Heart left ventricle (tissue), 16 donors: ENCODE measurements at places on chromosomes 11 and 22. TPM values are rescaled to one million over a fixed set of nuclear protein-coding genes. Genes with fewer than 3 reads are reported as not detected.

The OR51I1 gene
- not detected for polyA plus RNA-seq

The RBM14 gene
- polyA plus RNA-seq = 34.3 TPM

The BTG4 gene
- polyA plus RNA-seq = not detected

The DEPDC7 gene
- 0.17 TPM for polyA plus RNA-seq

The BUD13 gene
- 4.3 TPM for polyA plus RNA-seq

The TMEM191C gene
- polyA plus RNA-seq = 0.76 TPM

The SLC5A12 gene
- not detected for polyA plus RNA-seq

The INPP5J gene
- 9.7 TPM for polyA plus RNA-seq

The ABCC8 gene
- 7.5 TPM for polyA plus RNA-seq

The SCGB1A1 gene
- not detected for polyA plus RNA-seq

DNA sequence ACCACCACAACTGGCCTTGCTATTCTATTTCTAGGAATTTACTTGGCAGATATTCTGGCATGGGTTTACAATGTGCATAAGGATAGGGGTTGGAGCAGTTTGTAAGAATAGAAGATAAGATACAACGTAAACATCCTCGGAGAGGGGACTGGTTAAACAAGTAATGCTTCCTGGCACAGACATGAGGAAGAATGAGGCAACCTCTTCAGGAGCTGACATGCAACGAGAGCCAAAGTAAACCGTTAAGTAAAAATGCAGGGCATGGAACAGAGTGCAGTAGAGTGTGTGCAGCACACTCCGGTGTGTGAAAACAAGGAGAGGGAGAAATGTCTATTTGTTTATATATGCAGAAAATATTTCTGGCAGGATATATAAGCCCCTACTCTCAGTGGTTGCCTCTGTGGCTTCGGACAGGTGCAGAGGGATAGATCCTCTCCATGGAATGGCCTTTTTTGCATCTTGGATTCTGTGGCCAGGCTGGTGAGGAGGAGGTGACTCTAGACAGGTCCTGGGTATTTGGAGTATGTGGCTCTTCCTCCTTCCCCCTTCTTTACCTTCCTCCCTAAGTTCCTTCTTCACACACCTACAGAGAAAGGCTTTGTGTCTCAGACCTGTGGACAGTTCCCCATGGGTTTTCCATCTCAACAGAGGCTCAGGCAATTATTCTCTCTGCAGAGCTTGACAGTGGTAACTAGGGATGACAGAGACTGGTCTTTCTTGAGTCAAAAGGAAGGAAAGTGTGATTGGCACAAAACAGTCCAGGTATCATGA is 2.5 kb downstream of the RAB36 start:
- DNase-seq = no peak

DNA sequence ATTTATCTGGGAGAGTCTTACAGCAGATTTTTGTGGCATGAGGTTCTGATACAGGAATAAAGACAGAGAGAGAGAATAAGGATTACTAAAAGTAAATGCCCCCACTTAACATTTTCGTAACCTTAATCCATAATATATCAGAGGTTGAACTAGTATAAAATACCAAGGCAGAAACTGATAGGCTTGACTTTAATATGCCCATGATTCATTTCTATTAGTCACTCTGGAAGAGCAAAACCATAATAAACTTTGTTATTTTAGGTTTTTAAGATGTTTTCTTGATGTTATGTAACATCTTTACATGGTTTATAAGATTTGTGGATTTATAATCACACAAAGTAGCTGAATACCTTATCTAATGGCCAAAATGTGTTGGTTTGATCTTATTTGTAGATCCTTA is 19.1 kb downstream of the GUCY1A2 start:
- DNase-seq = no peak

GRCh38 chr22:45483918-45484499 is 18.7 kb upstream of the FBLN1 start:
- no peak for DNase-seq

- DNase-seq = no peak
These were observed 1.5 kb upstream of the PHRF1 start for GRCh38 chr11:574632-575312.

- no peak for DNase-seq
These were observed 8.2 kb upstream of the MICAL3 start for GRCh38 chr22:18032455-18033101.

GRCh38 chr11:43922744-43923405 is 19.6 kb upstream of the C11orf96 start:
- DNase-seq = no peak

DNA sequence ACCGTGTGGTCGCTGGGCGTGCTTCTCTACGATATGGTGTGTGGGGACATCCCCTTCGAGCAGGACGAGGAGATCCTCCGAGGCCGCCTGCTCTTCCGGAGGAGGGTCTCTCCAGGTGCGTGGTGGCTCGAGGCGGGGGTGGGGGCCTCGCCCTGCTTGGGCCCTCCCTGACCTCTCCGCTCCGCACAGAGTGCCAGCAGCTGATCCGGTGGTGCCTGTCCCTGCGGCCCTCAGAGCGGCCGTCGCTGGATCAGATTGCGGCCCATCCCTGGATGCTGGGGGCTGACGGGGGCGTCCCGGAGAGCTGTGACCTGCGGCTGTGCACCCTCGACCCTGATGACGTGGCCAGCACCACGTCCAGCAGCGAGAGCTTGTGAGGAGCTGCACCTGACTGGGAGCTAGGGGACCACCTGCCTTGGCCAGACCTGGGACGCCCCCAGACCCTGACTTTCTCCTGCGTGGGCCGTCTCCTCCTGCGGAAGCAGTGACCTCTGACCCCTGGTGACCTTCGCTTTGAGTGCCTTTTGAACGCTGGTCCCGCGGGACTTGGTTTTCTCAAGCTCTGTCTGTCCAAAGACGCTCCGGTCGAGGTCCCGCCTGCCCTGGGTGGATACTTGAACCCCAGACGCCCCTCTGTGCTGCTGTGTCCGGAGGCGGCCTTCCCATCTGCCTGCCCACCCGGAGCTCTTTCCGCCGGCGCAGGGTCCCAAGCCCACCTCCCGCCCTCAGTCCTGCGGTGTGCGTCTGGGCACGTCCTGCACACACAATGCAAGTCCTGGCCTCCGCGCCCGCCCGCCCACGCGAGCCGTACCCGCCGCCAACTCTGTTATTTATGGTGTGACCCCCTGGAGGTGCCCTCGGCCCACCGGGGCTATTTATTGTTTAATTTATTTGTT is 2.4 kb downstream of the PIM3 start:
- peak; percentile 48 for DNase-seq

DNA sequence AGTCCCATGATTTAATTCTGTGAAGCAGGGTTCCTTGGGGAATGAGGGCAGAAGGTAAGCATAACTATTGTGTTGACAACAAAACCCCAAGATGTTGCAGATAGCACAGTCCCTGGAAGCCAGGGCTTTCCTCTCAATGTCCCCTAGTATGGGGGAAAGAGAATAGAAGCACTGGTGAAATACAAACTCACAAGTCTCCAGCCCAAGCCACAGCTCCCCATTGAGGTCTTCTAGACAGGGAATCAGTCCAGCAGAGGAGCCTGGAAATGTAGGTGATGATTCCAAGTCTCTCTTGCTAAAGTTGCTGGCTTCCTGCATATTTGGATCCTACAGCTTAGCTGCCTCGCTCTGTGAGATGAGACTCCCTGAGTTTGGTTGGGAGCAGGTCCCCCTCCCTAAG is 31.7 kb upstream of the DRD2 start:
- DNase-seq = no peak

DNA sequence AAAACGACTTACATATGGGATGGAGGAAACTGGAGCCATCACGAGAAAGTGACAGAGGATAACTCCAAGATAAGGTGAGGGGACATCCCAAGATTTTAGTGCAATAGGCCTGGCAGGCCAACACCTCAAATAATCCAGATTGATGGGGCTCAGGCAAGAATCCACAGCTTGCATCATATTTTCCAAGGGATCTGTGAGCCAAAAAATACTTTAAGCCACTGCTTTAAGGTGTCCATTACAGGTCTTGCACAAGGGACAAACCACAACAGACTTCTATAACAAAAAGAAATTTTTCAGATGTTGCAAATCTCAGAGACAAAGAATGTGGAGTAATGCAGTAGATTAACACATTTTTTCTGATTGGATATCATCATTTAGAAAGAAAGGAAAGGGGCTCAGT is 45.6 kb downstream of the DENND5A start:
- DNase-seq = no peak

DNA sequence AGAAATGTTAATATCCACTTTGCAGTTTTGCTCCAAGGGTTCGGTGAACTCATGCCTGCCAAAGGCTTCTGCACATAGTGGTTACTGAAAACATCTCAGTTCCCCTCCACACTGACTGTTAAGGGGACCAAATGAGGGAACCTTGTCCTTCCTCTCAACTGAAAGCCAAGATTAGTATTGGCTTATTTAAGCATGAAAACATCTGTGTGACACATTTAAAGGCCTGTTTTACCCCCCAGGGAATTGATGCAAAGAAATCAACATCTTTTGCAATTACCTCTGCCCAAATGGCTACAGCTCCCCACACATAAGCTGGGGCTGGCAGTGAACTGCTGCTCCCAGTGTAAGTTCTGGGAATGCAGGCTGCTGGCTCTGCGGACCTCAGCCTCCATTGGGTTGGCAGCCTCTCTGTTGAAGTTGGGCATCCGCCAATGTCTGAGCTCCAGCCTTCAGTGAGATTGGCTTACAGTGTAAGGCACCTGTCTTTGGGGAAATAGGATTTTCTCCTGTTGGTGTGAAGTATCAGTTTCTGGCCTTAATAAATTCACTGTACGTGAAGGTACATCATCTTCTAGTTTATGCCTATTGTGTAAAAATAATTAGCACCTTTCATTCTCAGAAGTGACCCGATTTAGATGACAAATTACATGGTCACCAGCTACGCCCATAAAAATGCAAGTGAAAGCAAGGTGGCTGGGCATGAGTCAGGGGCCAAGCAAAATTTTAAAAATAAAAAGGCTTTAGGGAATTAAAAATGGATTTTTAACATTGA is 213.4 kb upstream of the SYN3 start:
- DNase-seq = peak; percentile 57

- no peak for DNase-seq
These were observed 491.9 kb downstream of the MN1 start for GRCh38 chr22:27309697-27310096.

DNA sequence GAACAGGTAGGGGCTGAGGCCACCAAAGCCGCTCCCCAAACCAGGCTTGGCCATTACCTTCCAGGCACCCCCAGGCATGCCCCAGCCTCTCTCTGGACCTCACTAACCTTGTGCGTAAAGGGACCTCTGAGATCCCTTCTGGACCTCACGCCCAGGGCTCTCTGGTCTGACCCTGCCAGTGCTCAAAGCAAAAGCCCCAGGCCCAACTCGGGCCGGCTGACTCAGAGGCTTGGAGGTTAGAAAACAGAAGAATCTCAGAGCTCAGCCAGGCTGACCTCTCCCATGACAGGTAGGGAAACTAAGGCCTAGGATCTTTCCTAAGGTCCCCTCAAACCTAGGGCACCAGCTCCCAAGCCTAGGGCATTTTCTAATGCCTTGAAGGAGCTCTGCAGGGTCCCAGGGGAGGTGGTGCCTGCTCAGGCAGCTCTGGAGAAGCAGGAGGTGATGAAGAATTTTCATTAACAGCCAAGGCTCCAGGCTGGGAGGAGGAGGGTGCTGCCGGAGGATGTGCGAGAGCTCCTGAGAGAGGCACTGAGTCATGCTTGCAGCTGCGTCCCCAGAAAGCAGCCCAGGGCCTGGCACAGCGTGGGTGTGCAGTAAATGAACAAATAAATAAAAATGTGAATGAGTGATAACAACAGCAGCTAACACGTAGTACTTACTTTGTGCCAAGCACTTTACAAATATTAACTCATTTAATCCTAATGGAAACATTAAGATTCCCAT is 25.6 kb downstream of the ARRB1 start:
- DNase-seq = peak; percentile 82

- DNase-seq = no peak
These were observed 1.9 kb downstream of the OR52A5 start for GRCh38 chr11:5136261-5136660.

GRCh38 chr11:1397862-1398527 is 8.3 kb downstream of the BRSK2 start:
- peak; percentile 18 for DNase-seq

- DNase-seq = no peak
These were observed 103.5 kb downstream of the MICAL2 start for GRCh38 chr11:12213883-12214282.

DNA sequence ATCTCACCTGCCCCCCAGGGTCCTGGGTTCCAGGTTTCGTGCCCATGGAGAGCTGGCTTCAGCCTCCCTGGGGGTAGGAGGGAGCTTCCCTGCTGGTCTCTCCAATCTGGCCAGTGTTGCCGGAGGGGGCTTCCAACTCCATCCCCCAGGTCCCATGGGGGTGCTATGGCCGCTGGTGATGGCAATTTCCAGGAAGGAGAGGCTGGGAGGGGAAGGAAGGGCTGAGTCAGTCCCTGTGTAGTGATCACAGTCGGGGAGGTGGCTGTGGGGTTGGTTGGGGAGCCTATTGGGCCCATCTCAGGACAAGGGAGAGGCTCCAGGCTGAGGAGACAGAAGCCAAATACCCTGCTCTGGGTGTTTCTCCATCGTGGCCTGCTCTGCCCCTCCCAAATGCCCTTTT is 5.7 kb upstream of the CDC42EP2 start:
- peak; percentile 60 for DNase-seq

DNA sequence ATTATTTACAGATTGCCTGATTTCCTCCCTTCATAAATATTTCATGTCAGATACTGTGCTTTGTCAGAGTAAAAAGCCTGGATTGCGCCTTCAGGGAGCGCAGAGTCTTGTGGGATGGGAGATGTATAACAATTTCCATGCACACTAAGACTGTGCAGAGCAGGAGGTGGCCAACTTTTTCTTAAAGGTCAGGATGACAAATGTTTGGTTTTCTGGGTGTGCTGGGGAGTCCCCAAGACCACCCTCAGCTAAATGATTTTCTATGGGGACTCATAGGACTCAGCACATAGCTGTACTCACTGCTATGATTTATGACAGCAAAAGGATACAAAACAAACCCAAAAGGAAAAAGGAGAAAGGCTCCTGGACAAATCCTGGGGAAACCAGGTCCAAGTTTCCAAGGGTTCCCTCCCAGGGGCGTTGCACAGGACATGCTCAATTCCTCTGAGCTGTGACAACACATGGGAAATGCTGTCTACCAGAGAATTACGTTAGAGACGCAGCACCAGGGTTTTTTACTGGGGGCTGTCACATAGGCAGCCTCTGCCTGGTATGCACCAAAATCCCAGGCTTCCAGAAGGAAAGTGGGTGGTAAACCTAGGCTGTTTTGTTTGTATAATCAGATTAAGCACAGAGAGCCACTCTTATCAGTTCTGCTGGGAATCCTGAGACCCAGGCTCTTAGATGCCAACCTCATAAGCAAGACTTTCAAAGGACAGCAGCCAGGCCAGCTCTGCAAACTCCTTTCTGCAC is 59.1 kb downstream of the CSNK2A3 start:
- no peak for DNase-seq

DNA sequence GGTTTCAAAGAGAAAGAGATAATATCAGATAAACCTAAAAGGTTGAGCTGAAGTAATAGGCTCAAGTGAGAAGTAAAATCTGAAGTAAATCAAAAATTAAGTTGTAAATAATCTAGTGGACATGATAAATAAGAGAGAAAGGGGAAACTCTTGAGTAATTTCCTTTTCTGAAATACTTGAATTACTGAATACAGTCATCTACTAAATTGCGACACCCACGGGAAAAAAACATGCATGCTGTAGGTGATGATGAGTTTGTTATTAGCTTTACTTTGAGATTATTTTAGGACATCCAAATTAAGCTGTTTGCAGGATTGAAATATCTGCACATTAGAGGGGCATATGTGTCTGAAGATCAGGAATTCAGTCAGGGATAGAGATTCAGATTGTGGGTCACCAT is 50.0 kb upstream of the CARD18 start:
- no peak for DNase-seq
